DND-41 (cell line): ENCODE measurements at places on chromosomes 5 and 9.
A peak's percentile ranks its signal among the peaks of the same experiment; 100 is the strongest.

DNA sequence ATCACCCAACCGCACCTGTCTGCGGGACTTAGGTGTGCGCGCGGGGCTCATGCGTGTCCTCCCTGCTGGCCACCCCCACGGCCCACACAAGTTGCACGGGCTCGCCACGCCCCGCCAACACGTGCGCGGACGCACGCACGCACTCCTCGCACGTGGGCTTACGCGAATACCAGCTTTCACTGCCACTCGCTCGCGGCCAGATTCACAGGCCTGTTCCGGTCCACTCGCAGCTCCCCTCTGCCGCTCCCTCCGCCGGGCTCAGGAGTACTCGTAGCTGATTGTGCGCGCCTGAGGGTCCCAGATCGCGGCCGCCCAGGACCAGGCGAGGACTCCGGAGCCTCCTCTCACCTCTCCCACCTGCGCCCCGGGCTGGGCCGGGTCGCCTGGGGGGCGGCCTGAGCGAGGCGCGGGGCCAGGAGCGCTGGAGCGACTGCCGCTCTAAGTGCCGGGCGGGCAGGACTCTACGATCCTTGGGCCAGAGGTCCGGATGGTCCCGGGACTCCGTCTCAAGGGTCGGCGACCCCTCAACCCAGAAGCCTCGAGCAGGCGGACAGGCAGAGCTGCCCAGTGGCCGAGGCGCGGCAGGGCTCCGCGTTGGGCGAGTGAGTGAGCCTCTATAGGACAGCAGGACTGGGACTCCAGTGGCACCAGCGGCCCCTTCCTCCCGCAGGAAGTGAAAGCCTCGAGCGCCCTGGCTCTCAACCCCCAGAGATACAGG lies 3.4 kb downstream of the PCDHGC5 start:
- DNase-seq = no peak

GRCh38 chr5:116510517-116510916 lies 64.1 kb downstream of the SEMA6A start:
- no peak for DNase-seq

- DNase-seq = no peak
Measured at GRCh38 chr5:68224509-68225187, 9.1 kb downstream of the PIK3R1 start.

DNA sequence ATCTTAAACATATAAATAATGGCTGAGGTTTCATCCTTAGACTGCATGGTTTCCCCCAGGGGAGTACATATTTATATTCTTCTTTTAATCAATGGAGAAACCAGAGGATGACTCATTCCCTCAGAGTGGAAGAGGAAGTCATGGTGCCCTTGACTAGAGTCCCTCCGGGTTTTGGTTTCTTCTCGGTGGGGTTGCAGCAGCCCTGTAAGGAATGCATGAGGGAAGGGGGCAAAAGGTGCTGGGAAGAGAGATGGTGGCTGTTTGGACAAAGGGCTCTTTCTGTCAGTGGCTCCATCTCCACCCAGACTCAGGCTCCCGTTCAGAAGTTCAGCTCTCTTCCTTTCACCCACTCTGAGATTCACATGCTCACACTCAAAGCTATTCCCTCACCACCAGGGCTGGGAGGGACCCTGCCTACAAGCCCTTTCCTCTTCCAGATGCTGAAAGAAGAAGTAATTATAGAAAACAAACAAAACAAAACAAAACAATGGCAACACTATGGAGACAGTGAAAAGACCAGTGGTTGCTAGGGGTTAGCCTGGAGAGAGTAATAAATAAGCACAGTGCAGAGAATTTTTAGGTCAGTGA lies 129.8 kb upstream of the IL12B start:
- no peak for DNase-seq

DNA sequence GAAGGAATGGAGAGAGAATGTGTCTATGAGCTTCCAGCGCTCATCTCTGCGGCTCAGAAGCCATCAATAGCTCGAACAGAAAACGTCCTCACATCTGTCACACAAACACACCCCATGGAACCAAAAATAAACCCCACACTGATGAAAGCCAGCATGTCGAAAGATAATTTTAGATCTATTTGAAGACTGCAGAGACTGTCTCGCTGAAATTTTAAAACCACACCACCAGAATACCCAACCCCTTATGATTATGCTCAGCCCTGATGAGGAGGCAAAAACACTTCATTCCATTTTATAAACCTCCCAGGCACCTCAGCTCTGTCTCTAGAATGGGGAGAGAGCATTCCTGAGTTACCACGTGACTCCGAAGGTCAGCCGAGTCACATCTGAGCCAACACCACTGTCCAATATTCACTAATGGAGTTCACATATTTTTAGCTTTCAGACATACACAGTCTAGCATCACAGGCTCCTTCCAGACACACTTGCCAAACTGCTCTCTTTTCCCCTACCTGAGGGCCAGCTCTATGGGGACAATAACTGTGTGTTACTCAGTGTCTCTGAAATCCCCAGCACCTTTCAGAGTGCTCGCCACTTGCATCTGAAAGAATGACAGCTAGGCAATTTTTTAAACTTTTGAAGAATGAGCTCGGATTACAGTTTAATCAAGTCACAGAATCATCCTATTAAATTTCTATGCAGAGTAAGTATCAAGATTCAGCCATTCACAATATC lies 63.2 kb downstream of the SERINC5 start:
- no peak for DNase-seq

- DNase-seq = no peak
Measured at GRCh38 chr5:172929371-172929838, 29.8 kb upstream of the RPL26L1 start.

DNA sequence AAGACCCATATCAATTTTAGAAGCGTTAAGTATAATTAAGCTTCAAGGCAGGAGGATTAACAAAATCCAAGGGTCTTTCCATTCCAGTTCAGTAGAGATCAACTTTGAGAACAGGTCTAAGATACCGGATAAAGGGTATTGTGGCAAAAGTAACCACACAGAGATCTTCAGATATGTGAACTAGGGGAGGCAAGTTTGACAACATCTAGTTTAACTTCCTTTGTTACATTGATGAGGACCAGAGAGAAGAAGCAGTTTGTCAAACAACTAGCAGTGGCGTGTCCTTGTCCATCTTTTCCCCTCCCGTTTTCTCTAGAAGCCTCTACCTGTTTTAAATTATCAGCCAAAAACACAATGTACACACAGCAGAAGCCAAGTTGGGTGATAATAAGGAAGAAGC lies 8.6 kb downstream of the SLC36A2 start:
- no peak for DNase-seq

- no peak for DNase-seq
Measured at GRCh38 chr9:89926691-89927220, 321.9 kb downstream of the GADD45G start.

- DNase-seq = no peak
Measured at GRCh38 chr9:134776080-134776796, 104.4 kb upstream of the FCN2 start.

DNA sequence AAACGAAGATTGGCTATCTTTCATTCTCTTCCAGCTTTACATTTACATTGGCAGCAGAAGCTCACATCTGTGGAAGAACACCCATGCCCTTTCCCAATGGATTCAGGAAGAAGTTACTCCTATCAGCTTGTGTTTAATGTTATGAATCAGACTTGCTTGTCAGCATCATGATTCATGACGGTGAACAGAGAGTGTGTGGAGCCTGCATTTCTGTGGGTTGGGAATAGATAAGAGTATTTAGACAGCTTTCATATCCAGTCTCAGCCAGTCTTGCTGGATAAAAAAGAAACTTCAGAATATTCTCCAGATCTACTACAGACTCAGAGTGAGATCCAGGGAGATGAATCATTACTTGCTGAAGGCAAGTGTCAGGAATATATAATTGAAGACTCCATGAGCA lies 812.9 kb upstream of the ZNF608 start:
- DNase-seq = no peak

DNA sequence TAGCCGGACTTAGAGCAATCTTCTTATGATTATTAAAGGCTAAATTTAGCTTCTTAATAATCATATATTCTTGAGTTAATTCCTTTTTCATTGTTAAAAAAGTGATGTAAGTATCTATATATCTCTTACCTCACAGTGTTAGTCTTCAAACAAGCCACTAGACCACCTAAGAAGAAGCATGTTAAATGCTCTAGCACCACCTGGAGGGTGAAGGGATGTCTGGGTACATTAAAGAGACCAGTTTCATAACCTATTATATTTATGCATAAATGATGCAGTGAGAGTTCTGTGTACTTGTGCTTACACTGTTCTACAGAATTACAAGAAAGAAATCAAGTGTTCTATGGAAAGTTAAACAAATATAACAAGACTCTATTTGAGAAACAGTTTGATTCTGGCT lies 55.9 kb upstream of the SLCO6A1 start:
- DNase-seq = no peak

- DNase-seq = no peak
Measured at GRCh38 chr9:75299324-75299723, 211.0 kb downstream of the OSTF1 start.

GRCh38 chr5:68272289-68272688 lies 56.7 kb downstream of the PIK3R1 start:
- DNase-seq = no peak

GRCh38 chr9:20734275-20734674 lies 50.2 kb downstream of the FOCAD start:
- no peak for DNase-seq

GRCh38 chr5:122156724-122157325 lies 27.5 kb downstream of the ZNF474 start:
- DNase-seq = peak; percentile 13

- no peak for DNase-seq
Measured at GRCh38 chr5:415928-416635, 26.9 kb upstream of the EXOC3 start.

- DNase-seq = no peak
Measured at GRCh38 chr9:70399141-70399540, 15.3 kb downstream of the KLF9 start.

DNA sequence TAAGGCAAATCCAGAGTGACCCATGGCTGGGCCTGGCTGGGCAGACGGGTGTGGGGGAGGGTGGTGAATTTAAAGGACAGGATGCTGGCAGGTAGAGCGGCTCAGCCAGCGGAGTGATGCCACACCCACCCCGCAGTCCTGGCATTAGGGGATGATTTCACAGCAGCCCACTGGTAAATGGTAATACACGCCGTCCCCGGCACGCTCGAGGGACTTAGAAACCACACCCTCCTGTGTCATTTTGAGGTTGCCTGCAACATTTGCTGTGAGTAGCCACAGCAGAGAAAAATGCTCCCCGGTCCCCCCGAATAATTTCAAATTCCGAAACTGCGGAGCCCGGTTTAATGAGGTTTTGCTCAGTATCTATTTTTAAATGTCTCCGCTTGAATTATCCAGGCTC lies 71.3 kb upstream of the FCN2 start:
- no peak for DNase-seq

GRCh38 chr9:18421391-18421790 lies 52.6 kb upstream of the ADAMTSL1 start:
- no peak for DNase-seq

DNA sequence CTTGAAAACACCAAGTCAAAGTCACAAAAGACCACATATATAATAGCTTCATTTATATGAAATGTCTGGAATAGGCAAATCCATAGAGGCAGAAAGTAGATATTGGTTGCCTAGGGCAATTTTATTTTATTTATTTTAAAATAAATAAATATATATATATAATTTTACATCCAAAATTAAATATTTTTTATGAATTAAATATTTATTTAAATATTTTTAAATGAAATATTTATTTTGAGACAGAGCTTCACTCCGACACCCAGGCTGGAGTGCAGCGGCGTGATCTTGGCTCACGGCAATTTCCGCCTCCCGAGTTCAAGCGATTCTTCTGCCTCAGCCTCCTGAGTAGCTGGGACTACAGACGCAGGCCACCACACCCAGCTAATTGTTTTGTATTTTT lies 58.9 kb upstream of the ATG10 start:
- DNase-seq = no peak

DNA sequence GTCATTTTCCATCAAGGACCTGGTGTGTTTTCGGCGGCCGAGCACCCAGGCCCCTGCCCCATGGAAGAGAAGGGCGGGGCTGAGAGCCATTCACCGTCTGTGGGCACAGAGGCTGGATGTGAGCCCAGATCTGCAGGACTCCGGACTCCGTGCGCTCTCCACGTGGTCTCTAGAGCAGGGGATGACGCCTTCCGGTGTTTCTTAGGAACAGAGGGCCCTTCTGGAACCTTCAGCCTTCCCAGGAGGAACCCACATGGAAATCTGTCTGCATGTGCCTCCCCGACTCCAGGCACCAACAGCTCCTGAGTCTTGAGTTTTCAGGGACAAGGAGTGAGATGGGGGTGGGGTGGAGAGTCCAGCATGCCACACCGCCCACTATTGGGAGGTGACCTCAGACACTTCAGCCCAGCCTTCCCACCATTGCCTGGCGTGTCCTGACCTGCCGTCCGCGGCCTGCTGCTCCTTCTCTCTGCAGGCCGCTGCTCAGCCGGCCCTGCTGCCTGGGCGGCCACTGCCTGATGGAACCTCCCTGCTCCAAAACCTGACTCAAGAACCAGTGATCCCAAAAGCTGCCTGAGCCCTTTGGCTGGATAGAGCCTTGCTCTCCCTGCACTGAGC lies 2.4 kb upstream of the RXRA start:
- DNase-seq = no peak

DNA sequence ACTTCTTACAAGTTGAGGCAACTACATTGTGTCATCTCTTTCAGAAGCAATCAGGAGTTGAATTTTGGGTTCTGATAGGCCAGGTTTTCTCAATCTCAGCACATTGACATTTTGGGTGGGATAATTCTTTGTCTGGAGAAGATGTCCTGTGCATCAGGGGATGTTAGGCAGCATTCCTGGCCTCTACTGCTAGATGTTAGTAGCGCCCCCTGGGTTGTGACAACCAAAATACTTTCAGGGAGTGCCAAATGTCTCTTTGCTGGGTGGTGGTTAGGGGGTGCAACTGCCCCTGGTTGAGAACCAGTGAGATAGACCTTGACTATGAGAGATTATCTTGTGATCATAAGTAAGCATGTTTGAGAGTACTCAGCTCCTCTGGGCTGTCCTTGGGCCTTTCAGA lies 164.3 kb upstream of the KLF9 start:
- DNase-seq = no peak

- no peak for DNase-seq
Measured at GRCh38 chr5:137939331-137939730, 50.1 kb downstream of the PKD2L2 start.

GRCh38 chr9:16085167-16085726 lies 532.4 kb downstream of the CCDC171 start:
- DNase-seq = no peak

GRCh38 chr9:35158501-35159280 lies 3.1 kb upstream of the UNC13B start:
- no peak for DNase-seq

- DNase-seq = no peak
Measured at GRCh38 chr9:108857572-108857971, 1.8 kb upstream of the ACTL7B start.

GRCh38 chr9:20419533-20419932 lies 202.8 kb downstream of the MLLT3 start:
- no peak for DNase-seq
